ENCODE measurements at places on chromosomes 11 and 22.

GRCh38 chr22:27684901-27685300, 116.7 kb downstream of the MN1 start:
- DNase-seq: no peak

GRCh38 chr11:101566626-101567025, 17.2 kb downstream of the TRPC6 start:
- no peak for DNase-seq

DNA sequence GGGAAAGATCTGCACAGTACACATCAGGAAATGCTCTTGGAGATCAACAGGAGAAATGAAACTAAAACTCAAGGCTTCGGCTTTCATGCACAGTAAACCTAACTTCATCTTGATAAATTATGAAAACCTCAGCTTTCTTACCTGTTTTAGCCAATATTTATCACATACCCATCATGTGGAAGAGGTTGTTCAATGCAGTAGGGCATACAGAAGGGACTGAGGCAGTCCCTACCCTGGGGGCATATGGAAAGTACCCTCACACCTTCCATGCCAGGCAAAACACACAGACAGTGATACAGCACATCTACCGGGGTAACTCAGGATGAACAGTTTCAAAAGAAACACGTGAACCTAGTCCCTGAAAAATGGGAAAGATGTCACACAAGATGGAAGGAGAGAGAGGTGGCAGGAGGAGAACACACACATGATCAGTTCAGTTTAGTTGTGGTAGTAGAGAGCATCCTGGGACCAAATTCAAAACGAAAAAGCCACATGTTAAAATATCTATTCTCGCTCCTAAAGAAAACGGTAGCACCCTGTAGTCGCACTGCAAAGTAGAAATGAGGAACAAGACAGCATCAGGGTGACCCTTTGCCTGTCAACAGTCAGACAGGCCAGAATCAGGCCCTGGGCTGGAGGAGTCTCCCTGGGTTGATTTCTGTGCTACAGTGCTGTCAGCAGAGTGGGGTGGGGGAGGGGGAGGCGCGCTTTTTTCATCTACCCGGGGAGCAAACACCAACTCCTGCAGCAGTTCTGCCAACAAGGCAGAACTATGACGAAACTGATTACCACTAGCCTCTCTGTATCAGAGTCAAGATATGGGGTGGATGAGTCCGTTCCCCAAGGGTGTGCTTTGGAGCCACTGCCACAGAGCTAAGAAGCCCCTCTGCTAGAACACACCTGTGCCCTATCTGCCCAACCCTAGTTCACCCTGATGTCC, 1.3 kb downstream of the HIRA start:
- no peak for DNase-seq

DNA sequence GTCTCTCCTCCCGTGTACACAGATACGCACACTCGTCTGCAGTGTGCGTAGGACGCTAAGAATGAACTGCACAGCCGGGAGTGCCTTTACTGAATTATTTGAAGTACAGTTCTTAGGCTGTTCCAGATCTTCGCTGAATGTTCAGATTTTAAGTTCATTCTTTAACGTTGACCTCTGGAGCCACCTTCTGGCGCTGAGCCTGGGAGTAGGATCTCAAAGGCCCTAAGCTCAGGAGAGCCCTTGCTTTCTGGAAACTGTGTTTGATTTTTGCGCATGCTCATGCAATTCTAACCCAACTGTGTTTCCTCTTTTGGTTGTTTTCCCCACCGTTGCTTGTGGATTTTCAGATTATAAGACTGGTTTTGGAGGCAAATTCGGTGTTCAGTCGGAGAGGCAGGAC, 22.8 kb downstream of the CTTN start:
- no peak for DNase-seq

DNA sequence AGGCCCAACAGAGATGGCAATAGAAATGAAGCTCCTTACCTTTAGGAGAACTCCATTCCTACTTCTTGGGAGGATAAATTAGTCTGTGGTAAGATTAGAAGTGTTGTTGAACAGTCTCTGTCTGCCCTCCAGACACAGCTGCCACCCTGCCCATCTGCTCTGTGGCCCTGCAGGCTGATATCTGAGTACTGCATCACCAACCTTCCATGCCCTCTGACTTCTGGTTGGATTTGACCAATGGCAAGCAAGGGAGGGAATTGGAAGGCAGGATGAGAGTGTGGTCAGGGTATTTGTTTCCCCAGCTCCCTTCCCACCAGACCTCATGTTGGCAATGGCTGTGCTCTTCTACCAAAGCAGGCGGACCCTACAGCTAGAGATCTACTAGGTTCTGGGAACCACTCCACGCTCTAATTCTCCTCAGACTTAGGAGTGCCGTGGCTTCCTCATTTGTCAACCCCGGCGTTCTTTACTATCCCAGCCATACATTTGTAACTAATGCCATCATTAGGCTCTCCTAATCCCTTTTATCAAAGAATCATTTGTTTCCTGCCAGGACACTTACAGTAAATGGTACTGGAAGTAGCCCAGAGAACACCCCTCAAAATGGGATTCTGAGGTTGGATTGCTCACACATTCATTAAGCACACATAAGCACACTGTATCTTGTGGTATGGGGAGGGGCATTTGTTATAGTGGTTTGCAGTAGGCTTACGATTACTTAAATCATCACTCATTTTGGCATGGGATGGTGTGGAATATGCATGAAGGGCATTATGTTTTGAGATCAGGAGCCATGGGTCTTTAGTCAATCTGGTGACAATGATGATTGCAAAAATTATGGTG, 35.4 kb upstream of the CD44 start:
- DNase-seq: no peak

DNA sequence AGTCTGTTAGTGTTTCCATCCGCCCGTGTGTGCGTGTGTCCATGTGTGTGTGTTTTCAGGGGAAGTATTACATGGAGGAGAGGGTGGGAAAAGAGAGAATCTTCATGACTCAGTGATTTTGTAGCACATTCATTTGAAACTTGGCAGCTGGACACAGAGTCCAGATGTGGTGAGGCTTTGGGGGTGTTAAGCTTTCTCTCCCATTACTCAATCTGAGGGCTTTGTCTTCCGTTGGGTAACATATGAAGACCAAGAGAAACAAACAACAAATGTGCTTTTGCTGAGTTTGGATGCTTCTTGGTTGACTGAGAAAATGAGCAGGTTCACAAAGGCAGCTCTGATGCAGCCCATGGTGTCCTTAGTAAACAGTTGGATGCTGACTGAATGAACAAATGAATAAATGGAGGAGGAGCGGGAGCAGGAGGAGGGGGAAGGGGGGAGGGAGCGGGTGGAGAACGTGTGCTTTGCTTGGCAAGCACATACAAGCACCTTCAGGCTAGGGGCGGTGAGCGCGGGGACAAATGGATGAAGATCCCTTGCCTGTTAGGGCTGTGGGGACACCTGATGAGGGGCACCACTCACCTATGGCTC, 104.3 kb downstream of the ST3GAL4 start:
- no peak for DNase-seq

- no peak for DNase-seq
Measured at GRCh38 chr11:31855466-31855865, 44.3 kb upstream of the PAX6 start.

GRCh38 chr11:19919050-19919561, 206.5 kb downstream of the NAV2 start:
- no peak for DNase-seq

DNA sequence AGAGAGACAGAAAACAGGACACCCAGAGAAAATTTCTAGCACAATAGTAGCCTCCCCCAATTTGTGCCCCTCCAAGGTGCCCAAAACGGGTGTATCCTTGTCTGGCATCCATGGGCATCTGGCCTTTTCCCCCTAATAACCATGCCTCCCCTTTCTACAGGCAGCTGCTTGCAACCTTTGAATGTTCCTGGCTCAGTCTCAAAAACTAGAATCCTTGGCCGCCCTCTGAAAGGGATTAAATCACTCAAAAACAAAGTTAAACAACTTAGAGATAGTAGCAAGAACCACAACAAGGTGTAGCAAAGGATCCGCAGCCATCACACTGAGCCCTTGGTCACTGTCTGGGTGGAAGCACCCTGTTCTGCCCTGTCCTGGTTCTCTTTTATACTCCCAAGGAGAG, 105.6 kb downstream of the MN1 start:
- no peak for DNase-seq

DNA sequence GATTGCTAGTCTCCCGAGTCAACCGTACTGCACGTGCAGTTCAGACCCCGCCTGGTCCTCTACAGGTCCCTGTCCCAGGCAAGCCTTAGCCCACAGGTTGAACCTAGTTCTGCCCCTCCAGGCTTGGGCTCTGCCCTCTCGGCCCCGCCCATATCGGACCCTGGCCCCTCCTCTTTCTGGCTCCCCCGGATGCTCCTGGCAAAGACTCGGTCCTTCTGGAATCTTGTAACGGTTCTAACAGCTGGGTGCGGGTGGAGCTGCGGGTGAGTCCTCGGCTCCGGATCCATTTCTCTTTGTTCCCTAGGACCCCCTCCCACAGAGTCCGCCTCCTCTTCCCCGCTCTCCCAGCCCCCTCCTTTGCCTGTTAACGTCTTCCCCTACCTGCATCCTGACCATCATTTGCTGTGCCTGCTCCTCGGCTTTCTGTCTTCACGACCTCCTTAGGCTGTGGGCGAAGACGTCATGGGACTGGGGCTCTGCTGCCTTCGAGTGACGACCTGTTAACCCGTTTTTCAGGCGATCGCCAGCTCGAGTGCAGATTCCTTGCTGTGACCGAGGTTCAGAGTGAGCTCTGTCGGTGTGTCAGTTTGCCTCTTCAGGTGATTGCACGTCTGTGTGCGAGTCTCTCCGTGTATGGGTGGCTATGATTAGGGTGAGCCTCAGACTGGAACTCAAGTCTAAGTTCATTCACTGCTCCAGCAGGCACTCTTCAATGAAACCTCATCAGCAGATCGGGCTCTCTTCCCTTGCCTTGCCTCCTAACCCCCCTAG, at the start of gene DNHD1:
TSS of gene DNHD1 (plus strand) at position 212 of the 771 bp plus-strand sequence. CDS start 936 bp downstream, outside the sequence.
- no peak for DNase-seq

DNA sequence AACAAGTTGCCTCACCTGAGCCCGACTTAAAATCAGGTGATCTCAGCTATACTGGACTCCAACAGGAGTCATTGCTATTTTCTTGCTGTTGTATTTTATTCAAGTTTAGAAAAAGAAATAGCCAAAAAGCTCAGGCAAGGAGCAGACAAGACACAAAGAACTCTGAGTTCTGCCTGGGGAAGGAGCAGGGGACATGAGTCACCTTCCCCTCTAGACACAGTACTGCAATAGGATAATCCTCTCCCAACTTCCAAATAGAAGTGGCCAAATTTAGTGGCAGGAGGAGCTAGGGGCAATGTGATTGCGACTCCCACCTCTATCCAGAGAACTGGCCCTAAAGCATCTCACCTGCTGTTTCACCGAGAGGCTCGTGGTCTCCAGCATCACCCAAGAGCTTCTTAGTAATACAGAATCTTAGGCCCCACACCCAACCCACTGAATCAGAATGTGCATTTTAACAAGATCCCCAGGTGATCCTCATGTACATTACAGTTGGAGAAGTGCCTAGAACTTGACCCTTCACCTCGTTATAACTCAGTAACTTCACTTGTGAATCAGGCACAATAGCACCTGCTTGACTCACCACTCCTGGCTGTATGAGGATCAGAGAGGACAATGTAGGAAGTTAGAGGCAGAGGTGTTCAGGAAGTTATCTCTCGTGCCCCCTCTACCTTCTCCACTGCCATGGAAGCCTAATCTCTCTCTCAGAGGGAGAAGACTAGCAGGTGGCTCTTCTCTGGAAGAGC, 56.8 kb upstream of the FBXO3 start:
- no peak for DNase-seq

GRCh38 chr11:114163830-114164401, 104.4 kb downstream of the ZBTB16 start:
- DNase-seq: no peak

DNA sequence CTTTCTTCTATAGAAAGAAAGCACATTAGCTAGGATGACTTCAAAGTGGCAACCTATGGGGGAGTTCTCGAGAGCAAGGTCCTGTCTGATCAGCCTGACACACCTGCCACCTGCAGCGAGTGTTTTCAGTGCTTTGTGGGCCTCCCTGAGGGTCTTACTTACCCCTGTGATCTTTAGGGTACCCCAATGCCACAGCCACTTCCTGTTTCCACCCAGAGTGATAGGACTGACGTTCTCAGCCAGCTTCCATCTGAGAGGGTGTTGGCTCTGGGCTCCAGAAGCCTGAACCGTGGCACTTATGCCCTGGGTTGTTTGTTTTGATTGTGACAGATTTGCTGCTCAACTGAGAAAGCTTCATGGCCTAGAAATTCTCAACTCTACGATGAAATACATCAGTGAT, 21.7 kb upstream of the ANKK1 start:
- DNase-seq: no peak

GRCh38 chr22:49929211-49929979, 11.0 kb downstream of the CRELD2 start:
- DNase-seq: peak; percentile 72

GRCh38 chr11:92376146-92376599, 151.6 kb downstream of the FAT3 start:
- no peak for DNase-seq

DNA sequence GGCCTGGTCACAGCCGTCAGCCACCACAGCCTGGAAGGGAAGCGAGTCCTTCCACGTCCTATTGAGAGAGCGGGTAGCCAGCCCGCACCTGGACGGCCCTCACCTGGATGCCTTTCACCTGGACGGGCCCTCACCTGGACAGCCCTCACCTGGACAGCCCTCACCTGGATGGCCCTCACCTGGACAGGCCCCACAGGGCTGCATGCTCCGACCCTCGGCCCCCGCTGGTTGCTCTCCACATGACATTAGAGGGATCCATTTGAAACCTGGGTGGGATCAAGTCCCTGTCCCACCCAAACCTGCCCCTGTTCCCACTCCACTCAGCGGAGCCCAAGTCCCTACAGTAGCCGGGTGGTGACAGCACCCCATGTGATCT, 3.7 kb downstream of the C1QTNF6 start:
- no peak for DNase-seq

DNA sequence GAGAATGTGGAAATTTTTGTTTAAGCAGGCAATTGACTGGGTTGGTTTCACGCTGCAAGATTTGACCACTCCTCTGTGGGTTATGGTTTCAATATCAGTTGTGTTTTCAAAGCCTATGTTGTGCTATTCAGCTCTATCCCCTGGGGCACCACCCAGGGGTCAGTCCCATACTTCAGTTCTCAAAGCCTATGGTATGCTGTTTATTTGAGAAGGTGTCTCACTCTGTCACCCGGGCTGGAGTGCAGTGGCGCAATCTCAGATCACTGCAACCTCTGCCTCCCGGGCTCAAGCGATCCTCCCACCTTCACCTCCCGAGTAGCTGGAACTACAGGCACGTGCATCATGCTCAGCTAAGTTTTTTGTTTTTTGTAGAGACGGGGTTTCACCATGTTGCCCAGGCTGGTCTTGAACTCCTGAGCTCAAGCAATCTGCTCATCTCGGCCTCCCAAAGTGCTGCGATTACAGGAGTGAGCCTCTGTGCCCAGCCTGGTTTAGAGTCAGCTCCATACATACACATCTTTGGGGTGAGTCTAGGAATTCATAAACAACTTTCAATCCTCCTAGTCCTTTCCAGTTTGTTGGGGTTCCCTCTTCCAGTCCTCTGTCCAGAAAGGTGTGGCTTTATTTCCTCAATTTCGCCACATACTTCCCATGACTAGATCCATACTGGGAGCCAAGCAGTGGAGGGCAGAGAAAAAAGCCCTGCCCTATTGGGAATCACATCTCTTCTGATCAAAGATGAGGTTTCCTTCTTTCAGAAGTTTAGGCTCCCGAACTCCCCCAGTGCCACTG, 35.0 kb upstream of the MAPK1 start:
- DNase-seq: no peak

Measured in activated T-helper 9 cell treated with anti-CD3 and anti-CD28 coated beads, Interleukin-2, amount 50 U/mL, for 16 hours (primary cell).